Muscle of leg (tissue), 16 donors: ENCODE measurements at places on chromosomes 12 and 14.

DNA sequence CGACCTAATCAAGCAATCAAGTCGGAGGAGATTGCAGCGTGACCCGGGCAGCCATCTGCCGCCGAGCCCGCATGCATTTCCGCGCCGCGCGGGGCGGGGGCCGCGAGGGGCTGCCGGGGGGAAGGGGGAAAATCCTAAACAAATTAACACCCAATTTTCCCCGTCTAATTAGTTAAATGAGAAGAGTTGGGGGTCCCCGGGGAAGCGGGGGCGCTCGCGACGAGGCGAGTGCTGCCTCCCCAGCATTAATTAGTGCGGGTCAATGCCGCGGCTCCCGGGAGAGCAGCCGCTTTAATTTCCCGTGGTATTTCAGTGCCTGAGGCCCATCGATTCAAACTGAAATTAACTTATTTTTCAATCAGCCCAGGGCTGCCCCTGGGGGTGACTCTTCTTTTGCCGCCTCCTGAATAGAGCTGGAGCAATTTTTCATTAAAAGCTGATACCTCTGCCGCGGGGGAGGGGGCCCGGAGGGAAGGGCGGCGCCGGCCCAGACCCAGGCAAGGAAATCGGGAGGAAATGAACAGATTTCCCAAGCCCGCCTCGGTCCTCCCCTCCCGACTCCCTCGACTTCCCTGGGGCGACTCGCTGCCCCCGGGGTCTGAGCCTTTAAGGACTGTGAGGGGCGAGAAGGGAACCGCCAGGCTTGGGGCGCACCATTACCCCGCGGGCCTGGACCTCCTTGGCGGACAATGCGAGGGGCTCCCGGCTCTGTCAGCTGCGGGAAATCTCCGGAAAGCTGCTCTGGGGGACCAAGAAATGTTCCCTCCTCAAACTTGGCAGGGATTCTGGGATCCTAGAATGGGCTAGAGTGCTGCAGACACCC lies 18.9 kb downstream of the VSX2 start:
- DNase-seq = peak; percentile 10

GRCh38 chr12:508795-509194 lies 49.1 kb downstream of the B4GALNT3 start:
- no peak for DNase-seq

DNA sequence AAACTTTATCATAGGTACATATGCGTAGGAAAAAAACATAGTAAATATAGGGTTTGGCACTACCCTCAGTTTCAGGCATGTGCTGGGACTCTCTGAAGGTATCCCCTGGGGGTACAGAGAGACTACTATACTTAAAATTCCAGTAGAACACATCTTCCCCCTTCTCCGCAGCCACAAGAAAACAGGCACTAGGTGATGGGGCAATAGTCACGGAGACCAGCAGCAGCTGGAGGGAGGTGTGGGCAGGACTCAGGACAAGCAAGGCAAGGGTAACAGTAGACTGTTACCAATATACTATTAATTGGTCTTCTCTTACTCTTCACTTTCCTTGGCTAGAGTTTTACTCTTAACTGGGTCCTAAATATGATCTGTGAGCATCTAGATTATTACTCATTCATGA lies 4.6 kb upstream of the PAPOLA start:
- no peak for DNase-seq

- DNase-seq = peak; percentile 88
Observed at GRCh38 chr12:12560587-12561370, 1.9 kb downstream of the DUSP16 start.

DNA sequence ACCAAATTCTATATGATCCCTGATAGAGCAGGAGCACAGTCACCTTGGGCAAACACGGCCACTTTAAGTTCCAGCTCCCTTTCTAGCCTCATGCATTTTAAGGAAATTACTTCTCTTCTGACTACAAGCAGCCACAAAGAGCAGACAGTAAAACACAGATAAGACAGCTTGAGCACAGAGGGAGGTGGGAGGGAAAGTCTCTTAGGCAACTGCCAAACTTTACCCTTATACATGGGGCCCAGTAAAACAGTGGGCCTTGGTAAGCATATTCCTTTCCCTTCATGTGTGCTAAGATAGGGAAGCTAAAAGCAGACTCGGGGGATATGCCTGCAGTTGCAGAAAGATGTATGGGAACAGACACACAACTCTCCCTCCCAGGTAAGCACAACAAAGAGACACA lies 235.9 kb downstream of the CPNE8 start:
- peak; percentile 21 for DNase-seq

DNA sequence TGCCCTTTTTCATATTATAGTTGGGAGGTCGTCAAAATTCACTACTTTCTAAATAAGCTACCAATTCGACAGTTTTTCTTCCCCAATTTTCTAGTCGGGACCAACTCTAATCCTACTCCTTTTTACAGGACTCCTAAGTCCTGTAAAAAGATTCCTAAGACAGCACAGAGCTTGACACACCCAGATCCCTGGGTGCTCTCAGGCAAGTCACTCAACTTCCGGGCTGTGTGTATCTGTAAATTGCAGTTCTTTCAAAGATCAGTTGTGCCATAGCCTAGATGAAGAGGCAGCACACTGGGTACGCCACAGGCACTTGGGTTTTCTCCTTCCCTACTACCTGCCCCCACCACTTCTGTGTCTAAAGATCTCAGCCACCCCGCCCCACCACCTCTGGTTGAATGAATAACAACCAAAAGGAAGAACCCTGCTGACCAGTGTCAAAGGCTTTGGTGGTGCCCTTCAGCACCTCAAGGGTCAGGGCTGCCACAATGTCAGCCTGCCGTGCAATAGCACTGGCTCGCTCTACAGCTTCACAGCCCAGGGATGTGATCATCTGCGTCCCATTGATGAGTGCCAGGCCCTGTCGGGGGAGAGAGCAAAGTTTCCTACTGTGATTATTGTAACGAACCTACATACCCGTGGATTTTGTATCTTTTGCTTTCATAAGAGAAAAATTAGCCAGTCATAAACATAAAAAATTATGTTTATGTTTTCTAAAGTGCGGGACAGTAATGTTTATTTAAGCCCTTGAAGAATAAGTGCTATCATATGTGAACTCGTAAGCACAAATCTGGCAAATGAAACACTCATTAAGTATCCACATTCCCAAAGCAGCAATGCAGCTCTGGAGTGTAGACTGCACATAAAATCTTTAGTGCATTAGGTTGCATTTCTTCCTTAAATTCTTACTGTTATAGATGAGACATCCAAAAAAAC lies 9.2 kb downstream of the HAL start:
- peak; percentile 52 for DNase-seq

DNA sequence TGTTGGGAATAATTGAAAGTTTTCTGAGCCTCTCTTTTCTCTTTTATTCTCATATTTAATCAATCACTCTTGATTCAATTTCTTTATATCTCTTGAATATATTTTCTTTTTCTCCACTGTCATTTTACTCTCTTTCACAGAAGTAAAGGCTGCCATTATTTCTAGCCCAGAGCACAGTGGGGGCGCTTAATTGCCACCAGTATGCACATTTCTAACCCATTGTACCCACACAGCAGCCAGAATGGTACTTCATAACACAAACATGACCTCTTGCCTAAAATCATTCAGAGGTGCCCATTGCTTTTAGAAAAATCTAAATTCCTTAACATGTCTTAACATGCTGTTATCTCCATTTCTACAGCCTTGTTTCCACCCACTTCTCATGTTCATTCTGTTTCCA lies 190.2 kb upstream of the LMO3 start:
- no peak for DNase-seq

- peak; percentile 13 for DNase-seq
Observed at GRCh38 chr12:2940564-2940963, 18.6 kb upstream of the TEAD4 start.

DNA sequence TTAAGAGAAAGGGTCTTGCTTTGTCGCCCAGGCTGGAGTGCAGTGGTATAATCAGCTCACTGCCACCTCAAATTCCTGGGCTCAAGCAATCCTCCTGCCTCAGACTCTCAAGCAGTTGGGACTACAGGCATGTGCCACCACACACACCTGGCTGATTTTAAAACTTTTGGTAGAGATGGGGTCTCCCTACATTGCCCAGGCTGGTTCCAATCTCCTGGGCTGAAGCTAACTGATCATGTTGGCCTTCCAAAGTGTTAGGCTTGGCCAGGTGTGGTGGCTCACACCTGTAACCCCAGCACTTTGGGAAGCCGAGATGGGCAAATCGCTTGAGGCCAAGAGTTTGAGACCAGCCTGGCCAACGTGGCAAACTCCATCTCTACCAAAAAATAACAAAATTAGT lies 43.9 kb upstream of the GCH1 start:
- no peak for DNase-seq

DNA sequence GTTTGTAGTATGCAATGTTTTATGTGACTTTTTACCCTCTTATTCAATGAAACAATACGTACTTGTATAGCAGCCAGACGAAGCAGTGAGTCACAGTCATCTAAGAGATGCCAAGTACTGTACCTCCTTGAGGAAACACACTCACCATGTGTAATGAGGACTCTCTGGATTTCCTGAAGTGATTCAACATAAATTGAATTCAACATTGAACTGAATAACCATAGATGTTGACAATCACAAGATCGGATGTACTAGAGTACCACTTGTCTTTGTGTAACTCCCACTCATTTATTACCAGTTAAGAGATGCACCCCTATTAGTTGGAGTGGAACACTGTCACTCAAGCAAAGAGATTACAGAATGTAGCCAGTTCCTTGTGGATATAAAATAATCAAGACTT lies 175.2 kb upstream of the HMGA2 start:
- peak; percentile 42 for DNase-seq

DNA sequence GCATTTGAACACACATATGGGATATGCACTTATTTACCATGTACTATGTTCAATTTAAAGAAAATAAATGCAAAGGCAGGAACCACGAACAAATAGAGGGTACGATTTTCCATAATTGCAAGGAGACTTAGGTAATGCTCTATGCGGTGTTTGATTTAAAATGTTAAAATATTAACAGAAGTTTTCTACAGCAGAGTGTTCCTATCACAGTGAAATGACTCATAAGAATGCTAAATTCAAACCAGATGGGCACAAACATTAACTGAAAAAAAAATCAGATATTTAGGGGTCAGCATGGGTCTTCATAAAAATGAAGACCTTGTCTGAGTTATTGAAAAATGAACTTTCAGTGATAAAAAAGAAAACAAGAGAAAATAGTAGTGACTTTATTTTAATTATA lies 65.4 kb downstream of the LLPH start:
- DNase-seq = no peak

DNA sequence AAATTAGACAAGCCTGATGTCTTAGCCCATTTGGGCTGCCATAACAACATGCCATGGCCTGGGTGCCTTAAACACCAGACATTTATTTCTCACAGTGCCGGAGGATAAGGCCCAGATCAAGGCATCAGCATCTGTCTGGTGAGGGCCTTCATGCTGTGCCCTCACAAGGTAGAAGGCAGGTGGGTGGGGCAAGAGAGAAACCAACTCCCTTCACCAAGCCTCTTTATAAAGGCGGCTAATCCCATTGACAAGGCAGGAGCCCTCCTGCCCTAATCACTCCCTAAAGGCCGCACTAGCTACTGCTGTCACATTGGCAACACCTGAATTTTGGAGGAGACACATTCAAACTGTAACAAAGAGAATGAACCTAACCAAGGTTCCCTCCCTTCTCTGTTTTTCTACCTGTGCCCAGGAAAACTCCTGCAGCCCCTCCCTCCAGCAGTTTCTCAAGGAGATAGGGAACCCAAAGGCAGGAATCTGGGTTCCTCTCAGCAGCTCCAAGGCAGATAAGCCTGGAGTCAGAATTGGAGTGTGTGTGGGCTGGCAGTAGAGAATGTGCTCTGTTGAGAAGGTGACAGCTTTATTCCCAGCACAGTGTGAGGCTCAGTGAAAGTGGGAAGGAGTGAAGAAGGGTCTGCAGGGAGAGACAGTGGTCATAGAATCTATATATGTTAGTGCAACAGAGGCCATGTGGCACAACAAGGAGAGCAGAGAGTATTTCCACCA lies 21.7 kb upstream of the GPATCH2L start:
- DNase-seq = no peak

DNA sequence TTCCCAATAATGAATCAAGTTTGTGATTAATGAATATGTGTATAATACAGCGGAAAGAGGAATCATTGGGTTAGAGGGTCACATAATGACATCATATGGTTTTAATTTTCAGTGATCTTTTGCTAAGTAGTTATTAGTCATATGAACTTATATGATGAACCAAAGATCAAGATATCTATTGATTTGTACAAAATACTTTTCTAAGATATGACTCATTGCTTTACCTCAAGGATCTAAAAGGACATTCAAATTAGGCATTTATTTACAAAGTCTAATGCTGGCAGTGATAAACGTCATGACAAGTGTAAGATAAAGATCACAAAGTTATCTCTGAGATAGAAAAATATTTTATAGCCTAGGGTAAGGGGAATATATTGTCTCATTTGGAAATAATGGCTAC lies 417.8 kb downstream of the RPL10L start:
- no peak for DNase-seq

- no peak for DNase-seq
Observed at GRCh38 chr14:60343571-60344071, 94.6 kb downstream of the PPM1A start.

- no peak for DNase-seq
Observed at GRCh38 chr12:125351788-125352187, 286.6 kb downstream of the AACS start.

DNA sequence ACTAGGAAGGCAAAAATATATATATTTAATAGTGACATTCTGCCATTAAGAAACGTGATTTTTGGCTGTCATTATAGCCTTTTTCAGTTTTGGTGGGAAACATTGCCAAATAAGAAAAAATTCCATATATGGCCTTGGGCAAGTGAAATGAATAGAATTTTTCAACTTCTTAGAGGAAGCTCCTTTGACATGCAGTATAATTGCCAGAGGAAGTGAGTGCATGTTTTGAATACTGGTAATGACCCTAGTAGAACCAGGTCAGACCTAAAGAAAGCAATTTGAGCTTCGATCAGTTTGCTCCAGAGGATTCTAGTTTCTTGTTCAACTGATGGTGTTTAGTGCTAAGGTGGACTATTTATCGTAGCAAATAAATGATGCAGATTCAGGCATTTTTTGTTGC lies 26.2 kb upstream of the TRIM9 start:
- no peak for DNase-seq

- no peak for DNase-seq
Observed at GRCh38 chr12:61213646-61214045, 1046.6 kb upstream of the USP15 start.

GRCh38 chr12:57732726-57733593 lies 5.6 kb downstream of the AGAP2 start:
- DNase-seq = peak; percentile 2

DNA sequence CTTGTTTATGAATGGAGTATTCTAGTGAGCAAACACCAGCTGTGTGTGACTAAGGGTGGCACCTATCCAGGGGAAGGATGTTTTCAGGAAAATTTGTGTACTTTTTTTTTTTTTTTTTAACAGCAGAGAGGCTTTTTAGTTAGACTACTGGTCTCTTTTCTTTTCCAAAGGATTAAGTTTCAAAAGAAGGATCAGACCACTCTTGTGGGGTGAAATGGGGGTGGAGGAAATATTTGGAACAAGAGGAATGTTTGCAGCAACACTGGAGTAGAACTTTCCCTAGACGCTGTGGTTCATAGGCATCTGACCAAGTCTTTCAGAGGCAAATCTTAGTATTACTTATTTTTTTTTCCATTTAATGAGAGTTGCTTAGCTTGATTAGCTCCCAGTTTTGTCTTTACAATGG lies 21.1 kb downstream of the NUBPL start:
- DNase-seq = peak; percentile 89
